ENCODE measurements at places on chromosomes 16 and 17.

DNA sequence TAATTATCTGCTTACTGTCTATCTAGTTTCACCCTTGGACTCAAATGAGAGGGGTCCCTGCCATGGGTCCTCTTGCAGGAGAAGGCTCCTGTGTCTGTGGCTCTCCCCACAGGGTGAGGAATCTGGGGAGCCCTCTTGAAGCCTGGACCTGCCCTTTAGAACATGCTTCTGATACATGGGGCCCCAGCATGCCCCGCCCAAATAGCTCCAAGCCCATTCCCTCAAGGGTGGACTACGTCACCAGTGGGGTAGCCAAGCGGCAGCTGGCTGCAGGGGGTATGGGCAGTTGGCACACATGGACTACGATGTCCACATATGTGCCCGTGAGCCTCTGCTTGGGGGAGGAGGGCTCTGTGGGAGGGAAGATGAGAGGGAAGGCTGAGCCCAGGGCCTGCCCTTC lies 39.3 kb downstream of the ARHGAP27 start:
- no peak for DNase-seq

DNA sequence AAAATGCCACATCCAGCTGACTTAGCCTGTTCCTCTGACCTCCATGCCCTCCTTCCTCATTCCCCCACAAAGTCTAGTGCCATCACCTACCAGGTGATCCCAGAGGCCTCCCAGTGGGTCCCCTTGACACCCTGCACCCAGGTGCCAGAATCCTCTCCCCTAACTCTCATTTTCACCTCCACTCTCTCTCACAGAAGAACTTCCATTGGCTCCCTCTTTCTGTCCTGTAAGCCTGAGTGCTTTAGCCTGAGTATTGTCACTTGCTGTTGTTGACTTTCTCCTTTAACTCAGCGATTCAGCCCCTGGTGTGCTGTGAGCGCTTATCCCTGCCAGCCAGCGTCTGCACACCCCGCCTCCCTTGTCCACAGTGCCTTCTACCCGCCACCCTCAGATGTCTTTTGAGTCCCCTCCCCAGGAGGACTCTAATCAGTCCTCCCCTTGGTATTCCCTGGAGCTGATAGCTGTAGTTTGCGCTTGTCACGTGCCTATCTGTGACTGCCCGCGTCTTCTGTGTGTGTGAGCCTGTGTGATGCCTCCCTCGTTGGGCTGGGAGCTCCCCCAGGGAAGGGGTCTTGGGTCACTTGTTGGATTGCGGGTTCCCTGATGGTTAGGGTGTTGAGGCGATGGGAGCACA lies 31.9 kb downstream of the ARHGAP23 start:
- DNase-seq, result no peak

DNA sequence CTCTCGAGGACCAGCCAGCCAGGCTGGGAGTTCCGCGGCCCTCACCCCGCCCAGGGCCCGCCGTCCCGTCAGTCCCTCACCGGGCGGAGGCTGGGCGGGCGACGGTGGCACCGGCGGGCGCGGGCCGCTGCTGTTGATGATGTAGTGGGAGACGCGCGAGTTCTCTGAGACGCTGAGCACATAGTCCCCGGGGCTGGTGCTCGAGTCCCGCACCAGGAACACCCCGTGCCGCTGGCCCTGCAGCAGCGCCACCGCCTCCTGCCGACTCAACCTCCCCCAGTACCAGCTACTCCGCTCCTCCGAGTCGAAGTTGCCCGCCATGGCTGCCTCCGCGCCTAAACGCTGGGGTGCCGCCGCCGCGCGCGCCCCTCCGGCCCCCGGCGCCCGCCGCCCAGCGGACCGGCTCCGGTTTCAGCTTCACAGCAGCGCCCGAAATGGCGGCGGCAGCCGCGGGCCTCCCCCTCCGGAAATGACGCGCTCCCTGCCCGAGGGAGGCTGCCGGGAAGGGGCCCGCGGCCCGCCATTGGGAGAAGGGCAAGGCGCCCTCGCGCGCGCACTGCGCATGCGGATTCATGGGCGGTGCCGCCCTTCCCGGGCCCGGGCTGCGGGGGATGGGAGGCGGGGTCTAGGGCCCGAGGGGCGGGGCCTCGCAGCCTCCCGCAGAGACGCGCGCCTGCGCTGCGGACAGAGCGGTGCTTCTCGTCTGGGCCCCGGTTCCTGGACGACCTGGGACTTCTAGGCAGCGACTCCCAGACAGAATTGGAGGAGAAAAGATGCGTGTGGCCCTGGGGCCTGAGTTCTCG lies at the start of gene CRK:
Gene CRK, minus strand, starts transcription at position 436 of the 803 bp plus-strand sequence. Its CDS starts 115 bp downstream, at position 321.
- DNase-seq, result peak; percentile 98

GRCh38 chr17:17345686-17346427 lies 42.7 kb downstream of the NT5M start:
- no peak for DNase-seq

- DNase-seq, result no peak
These were observed 69.5 kb upstream of the GNG13 start for GRCh38 chr16:869823-870641.

DNA sequence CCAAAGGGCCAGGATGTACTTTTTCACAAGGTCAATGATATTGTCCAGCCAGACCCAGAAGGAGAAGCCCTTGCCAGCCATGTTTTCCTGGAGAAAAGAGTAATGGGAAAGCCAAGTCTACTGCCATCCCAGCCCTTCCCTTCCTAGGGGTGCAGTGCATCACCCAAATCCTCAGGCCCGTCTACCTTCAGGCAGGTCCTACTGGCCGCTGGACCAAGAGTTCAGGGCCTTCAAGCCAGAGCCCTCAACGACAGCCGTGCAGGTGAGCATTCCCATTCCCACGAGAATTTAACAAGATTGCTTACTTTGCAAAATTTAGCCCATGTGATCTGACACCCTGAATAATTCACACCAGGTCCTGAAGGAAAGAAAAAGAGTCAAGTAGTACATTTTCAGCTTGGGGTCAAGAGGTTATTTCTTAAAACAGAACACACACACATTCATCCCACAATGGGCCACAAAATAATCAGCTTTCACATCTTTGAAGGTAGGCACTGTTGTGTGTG lies 35.0 kb downstream of the STAT5A start:
- no peak for DNase-seq

DNA sequence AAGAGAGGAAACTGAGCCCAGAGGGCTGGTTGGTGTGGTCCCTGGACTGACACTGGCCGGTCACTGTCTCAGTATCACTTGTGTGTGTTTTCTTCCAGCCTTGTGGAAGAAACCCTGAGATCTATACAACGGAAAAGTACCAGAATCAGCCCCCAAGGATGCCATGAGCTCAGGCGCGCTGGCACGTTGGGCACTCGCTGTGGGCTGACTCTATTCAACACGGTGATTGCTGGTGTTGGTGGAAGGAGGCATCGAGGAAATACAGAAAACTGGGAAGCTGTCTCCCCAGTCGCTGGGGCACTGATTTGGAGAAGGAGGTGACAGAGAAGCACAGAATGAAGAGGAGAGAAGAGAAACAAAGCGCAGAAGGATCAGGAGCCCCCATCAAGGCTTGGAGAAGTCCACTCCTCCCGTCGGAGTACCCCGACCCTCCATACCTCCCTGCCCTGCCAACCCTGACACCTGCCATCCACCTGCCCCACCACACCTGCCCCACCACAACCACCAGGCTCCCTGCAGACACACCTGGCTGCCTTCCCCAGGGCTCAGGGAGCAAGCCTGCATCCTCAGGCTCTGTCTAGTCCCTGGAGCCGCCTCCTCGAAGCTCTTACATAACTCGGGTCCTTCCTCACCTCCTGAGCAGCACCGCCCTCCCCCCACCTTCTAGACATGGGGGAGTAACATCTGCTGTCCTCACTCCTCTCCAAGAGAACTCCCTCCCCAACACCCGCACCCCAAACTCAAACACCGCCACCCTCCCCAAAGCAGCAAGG lies 66.5 kb downstream of the RBFOX3 start:
- no peak for DNase-seq

DNA sequence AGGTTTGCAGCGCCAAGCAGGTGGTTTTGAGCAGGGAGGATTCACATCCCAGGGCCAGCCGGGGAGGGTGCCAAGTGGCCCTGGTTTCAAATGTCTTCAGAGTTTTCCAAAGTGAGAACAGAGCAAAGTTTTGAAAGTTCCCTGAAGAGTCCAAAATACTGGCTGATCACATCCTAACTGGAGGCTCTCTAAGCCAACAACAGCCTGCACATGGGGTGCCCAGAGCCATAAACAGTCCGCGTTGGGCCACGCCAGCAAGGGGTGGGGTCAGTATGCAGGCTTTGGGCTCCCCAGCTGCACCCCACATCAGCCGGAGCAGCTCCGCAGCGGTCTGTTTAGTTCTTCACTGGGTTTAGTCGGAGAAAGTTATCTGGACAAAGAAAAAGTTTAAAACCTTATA lies 150.9 kb downstream of the C16orf95 start:
- no peak for DNase-seq

DNA sequence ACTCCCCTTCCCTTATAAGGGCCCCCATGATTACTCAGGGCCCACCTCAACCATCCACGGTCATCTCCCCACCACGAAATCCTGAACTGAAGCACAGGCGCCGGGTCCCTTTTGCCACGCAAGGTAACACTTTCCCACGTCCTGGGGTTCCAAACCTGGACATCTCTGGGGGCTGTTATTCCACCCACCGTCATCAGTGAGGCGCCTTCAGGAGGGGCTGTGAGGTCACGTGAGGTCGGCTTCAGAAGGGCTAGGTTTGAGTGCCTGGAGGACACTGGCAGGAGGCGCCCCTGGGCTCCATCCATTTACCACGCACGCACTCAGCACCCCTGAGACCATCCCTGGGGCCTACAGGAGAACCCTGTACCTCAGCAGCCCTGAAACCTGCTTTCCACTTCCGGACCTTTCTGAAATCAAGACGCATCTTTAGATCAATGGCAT lies 4.1 kb downstream of the CD2BP2 start:
- no peak for DNase-seq

GRCh38 chr16:68539711-68540239 lies 684 bp downstream of the ZFP90 start:
- DNase-seq, result no peak

- no peak for DNase-seq
These were observed 45.5 kb upstream of the CDC42EP4 start for GRCh38 chr17:73357318-73357717.

- no peak for DNase-seq
These were observed 171.7 kb downstream of the VPS53 start for GRCh38 chr17:542943-543342.

GRCh38 chr16:27052007-27052406 lies 14.7 kb upstream of the C16orf82 start:
- no peak for DNase-seq

DNA sequence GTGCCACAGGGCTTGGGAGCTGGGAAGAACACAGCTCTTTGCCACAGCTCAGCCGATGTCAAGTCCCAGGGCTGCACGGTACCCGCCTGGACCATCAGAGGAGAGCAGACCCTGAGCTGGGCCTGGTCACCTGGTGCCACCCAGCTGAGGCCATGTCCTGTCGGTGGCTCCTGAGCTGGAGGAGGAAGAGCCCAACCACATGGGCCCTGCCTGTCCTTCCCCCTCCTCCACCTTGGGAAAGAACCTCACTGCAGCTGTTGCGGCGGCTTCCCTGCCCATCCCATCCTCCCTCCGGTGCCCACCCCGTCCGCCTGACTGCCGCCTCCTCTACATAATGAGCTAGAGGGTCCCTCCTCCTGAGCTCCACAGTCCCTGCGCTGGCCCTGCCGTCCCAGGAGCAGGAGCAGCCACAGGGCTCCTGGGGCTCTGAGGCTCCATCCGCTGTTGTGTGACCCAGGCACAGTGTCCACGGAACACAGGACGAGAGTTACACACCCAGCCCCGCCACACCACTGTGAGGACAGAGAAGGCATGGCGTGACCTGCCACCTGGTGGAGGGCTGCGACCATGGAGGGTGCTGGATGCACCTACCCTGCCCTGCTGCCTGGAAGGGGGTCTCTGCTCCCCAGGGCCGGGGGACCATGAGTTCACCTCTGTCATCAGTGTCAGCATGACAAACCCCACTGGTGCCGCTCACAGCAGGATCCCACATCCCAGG lies 21.4 kb upstream of the CHMP6 start:
- no peak for DNase-seq

DNA sequence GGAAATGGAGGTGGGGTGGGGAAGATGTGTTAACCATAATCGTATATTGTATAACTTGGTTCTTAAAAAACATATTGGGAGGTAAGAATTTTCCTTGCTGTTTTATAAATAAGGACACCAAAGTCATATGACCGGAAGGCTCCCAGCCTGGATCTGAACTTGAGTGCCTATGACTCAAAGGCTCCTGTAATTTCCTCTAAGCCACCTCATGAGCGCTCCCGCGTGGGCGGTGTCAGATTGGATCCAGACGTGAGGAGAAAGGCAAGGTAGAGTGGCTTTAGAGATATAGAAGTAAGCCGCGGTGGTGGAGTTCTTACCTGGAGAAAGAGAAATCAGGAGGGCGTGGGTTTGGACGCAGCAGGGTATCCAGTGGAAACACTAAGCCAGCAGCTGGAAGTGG lies 196.2 kb upstream of the NLRP1 start:
- no peak for DNase-seq

DNA sequence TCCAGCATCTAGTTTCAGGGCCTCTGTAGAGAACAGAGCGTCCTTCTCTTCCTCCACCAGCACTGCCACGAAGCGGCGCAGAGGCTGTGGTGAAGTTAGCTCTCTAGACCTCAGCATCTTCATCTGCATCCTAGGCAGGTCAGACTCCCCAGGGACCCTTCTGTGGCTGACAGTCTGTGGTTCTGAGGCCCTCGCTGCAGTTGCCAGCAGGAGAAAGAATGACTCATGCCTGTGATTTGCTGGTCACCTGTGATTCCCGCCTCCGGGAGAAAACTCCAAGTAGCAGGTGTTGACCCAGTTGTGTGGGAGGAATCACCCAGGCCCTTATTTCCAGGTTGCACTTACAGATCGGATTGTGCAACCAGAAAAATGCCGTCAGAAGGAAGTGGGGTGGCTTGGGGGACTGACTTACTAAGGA lies 117.3 kb upstream of the CACNG5 start:
- DNase-seq, result no peak

GRCh38 chr17:29682054-29682453 lies 59.3 kb upstream of the CORO6 start:
- DNase-seq, result no peak

DNA sequence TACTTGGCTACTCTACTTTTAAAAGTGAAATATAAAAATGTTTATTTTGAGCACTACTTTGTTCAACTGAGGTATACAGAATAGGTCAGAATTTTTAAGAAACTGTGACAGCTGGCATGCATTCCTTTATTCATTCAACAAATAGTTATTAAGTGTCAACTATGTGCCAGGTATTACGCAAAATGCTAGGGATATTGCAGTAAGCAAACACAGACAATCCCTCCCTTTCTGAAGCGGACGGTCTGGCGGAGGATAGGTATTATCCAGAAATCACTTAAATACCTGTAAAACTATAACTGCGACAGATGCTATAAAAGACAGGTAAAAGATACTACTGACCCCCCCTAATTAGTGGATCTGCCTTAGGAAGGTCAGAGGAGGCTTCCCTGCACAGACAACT lies 26.1 kb downstream of the METTL16 start:
- no peak for DNase-seq

DNA sequence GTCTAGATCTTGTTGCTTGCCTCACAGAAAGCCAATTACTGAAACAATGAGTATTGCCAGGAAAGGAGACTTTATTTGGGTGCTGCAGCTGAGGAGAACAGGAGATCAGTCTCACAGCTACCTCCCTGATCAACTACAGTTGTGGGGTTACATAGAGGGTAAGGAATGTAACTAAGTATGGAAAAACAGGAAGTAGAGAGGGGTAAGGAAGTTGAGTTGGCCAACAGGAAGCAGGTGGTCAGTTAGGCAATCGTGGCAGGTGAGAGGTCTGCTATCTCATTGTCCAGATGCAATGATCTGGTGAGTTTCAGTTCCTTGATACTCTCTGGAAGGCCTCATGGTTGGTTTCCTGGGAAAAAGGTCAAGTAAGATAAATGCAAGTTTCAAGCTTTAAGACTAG lies 333.1 kb upstream of the GOT2 start:
- DNase-seq, result no peak
